ENCODE measurements at places on chromosomes 16 and 17. TPM values are rescaled to one million over a fixed set of nuclear protein-coding genes. Genes with fewer than 3 reads are reported as not detected.

MAF gene
- 0.13 TPM for total RNA-seq

CACNG5 gene
- not detected for total RNA-seq

DNA sequence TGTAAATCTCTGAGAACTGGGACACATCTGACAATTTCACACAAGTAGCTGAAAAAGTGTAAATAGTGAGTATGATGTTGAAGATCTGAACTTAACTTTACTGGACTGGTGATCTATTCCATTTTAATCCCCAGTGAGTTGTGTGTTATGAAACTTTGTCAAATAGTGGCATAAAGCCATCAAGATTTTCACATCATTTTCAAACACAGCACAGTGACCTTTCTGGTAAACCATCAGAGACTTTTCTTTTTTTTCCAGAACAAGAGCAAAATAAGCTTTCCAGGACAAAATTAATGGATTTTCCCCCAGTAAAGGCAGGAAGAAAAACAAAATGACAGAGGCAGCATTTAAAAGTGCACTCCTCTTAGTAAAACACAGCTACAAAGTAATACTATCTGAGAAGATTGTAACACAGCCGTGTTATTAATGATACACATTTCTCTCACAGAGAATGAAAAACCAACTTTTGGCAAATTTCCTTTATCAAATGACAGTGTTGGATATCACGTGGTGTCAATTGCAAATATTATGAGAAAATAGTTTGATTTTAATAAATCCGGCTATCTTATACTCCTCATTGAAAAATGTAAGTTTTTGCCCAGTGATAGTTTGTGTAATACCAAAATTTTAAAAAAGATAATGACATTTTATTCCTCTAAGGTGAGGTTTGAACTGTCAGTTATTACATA, 16.8 kb upstream of the COL1A1 start:
- H3K4me3 ChIP-seq, result no peak overlapping the region
- no peak for DNase-seq
- peaks cover 15% of the 10 kb centered on the region for H3K4me1 ChIP-seq
- H3K27me3 ChIP-seq, result no peaks in the 10 kb centered on the region
- H3K27ac ChIP-seq, result no peak overlapping the region
- no peaks in the 10 kb centered on the region for H3K36me3 ChIP-seq

- no peaks in the 10 kb centered on the region for H3K36me3 ChIP-seq
- H3K4me1 ChIP-seq, result no peaks in the 10 kb centered on the region
- DNase-seq, result no peak
- no peak overlapping the region for H3K4me3 ChIP-seq
- H3K27ac ChIP-seq, result no peak overlapping the region
Measured at GRCh38 chr17:65841089-65841488, 279.6 kb upstream of the AXIN2 start.

DNA sequence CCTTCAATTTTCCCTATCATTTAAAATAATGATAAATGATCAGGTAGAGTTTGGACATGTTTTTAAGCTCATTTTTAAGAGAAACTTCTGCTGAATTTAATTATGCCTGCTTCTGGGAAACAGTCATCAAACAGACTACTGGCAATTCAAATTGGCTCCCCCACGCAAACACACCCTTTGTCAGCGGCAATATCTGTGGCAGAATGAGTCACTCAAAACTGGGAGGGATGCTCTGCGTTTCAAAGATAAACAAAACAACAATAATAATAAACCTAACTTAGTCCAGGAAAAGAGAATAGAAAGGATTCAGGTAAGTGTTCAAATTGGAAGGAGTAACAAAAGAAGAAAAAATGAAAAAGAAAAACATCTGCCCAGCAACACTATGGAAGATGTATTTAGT, 108.1 kb upstream of the ERCC4 start:
- H3K4me1 ChIP-seq, result no peaks in the 10 kb centered on the region
- no peaks in the 10 kb centered on the region for H3K36me3 ChIP-seq
- DNase-seq, result no peak
- no peak overlapping the region for H3K27ac ChIP-seq

- H3K4me1 ChIP-seq, result peaks cover 12% of the 10 kb centered on the region
- DNase-seq, result no peak
- no peak overlapping the region for H3K27ac ChIP-seq
- no peaks in the 10 kb centered on the region for H3K36me3 ChIP-seq
- H3K4me3 ChIP-seq, result no peak overlapping the region
Measured at GRCh38 chr16:81552743-81553079, 108.1 kb downstream of the CMIP start.

DNA sequence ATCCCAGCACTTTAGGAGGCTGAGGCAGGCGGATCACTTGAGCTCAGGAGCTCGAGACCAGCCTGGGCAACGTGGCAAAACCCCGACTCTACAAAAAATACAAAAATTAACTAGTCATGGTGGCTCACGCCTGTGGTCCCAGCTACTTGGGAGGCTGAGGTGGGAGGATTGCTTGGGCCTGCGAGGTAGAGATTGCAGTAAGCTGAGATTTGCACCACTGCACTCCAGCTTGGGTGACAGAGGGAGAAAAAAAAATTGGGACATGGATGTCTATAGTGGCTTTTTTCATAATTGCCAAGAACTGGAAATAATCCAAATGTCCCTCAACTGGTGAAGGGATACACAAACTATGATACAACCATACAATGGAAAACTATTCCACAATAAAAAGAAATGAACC, 28.6 kb downstream of the OSBPL7 start:
- H3K27ac ChIP-seq, result no peak overlapping the region
- no peaks in the 10 kb centered on the region for H3K36me3 ChIP-seq
- no peak for DNase-seq
- H3K27me3 ChIP-seq, result peaks cover 4% of the 10 kb centered on the region
- no peaks in the 10 kb centered on the region for H3K4me1 ChIP-seq
- H3K4me3 ChIP-seq, result no peak overlapping the region

DNA sequence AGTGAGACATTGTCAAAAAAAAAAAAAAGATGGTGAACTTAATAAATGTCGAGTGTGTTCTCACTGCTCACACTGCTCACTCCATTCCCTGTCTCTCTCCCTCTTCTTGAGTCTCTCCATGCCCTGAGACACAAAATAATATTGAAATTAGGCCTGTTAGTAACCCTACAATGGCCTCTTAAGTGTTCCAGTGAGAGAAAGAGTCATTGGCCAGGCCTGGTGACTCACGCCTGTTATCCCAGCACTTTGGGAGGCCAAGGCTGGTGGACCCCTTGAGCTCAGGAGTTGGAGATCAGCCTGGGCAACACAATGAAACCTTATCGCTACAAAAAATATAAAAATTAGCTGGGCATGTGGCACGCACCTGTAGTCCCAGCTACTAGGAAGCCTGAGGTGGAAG, 16.2 kb upstream of the CSF3 start:
- no peak overlapping the region for H3K27ac ChIP-seq
- H3K36me3 ChIP-seq, result peaks cover 28% of the 10 kb centered on the region
- no peaks in the 10 kb centered on the region for H3K4me1 ChIP-seq
- no peak overlapping the region for H3K4me3 ChIP-seq
- no peaks in the 10 kb centered on the region for H3K27me3 ChIP-seq
